ENCODE measurements at places on chromosomes 5 and 9.

DNA sequence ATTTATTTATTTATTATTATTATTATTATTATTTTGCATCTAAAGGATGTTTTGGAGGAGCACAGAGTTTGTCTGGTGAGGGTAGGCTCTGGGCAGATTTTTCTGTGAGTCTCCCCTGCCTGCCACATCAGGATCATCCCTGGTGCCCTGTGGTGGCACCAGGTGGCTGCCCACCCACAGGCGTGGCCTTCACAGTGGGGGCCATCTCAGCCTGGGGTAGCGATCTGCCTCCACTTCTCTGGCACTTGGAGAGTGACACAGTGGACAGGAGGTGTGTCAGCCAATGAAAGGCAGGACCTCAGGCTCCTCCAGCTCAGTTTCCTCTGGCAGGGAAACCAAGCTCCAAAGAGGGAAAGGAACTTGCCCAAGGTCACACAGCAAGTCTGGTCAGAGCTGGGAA, 30.0 kb downstream of the SLC6A7 start:
- no peak for DNase-seq

DNA sequence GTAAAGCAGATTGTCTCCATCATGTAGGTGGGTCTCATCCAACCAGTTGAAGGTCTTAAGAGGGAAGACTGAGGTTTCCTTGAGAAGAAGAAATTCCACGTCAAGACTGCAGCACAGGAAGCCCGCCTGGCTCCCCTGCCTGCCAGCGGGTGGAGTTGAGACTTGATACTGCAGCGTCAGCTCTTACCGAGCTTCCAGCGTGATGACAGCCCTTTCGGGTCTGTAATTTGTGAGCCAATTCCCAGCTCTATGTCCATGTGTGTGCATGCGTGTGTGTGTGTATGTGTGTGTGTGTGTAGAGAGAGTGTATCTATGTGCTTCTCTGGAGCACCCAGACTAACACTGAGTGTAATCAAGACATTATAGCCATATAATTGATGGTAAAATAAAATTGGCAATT, 379.7 kb upstream of the IRX2 start:
- DNase-seq: no peak

- DNase-seq: peak; percentile 34
Measured at GRCh38 chr5:155616779-155617392, 603.3 kb downstream of the KIF4B start.

DNA sequence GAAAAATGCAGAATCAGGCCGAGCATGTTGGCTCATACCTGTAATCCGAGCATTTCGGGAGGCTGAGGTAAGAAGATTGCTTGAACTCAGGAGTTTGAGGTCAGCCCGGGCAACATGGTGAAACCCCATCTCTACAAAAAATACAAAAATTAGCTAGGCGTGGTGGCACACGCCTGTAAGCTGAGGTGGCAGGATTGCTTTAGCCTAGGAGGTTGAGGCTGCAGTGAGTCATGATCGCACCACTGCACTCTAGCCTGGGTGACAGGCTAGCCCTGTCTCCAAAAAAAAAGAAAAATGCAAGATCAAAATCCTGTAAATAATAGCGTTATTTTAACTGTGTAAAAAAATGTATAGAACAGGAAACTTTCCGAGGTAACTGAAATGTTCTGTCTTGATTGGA, 39.4 kb downstream of the RNF44 start:
- DNase-seq: no peak

DNA sequence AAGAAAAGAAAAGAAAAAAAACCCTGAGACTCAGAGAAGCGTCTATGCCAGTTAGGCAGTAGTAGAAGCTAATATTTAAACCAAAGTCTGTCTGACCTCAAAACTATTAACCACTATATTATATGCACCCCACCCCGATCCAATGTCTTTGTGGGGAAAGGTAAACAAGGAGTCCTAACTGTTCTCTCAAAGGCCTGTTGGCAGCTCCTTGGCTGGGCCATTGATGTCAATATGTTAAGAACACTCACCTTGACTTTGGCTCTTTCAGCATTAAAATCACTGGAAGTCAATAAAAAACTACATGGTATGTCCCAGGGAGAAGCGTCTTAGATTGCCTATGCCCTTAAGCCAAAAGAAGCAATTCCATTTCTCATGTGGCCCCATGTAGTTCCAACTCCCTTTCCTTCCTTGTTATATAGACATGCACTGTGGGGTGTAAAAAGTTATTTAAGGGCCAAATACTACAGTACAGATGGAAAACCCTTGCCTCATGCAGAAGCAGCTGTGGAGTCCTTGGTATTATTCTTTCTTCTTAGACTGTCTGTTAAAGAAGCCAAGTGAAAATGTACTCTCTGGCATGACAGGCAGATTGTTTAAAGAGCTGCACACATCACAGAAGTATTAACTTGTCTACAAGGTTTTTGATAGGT, 308.6 kb upstream of the RPS23 start:
- no peak for DNase-seq

DNA sequence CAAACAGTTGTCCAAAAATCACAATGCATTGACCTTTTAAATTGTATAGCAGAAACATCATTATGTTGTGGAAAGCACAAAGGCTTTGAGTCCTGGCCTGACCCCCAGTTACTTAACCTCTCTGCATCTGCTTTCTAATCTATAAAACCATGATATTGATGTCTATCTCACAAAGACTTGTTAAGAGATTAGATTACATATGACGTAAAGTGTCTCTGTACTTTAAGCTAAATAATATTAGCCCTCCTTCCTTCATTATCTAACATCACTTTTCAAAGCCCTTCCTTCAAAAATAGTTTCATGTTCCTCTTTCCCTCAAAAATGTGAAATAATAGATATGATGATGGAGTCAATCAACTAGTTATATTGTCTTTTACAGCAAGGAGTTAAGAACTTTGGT, 3.4 kb downstream of the ADAMTS6 start:
- no peak for DNase-seq

- no peak for DNase-seq
Measured at GRCh38 chr5:108857905-108858304, 110.2 kb downstream of the FER start.

DNA sequence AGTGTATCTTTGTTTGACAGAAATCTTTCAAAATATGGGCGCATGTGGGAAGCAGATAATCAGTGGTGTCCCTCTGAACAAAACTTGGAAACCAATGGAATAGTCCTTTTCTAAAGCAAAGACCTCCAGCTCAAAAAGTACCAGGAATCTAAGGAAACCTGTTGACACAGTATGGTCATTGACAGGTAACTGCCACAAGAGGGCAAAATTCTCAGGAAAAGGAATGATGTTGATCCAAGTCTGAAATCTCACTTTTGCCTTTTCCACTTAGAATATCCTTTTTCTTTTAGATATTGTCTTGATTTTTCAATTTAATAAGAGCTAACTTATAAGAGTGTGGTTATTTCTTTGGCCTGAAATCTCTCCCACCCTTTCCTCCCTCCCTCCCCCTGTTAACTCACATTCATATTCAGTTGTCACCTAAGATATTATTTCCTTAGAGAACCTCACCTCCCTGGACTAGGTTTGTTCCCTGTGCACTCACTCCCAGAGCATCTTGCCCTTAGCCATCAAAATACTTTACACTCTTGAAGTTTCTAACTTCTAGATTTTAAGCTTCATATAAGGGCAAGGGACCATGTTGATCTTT, 59.0 kb upstream of the BARX1 start:
- DNase-seq: no peak

DNA sequence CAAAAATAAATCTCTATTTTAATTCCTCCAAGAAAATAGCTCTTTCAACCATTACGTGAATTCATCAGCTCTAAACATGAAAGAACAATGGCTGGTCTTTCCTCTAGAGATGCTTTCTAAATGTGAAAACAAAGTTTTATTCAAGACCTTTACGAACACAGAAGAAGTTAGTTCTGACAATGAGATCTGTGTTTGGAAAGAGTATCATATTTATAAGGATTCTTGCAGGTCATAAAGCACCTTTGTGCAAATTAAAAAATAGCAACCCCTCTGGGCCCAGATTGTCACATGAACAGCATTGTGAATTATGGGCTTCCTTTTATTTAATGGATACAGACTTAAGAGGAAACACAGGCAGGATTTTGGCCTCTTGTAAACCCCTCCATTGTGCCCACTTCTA, 17.7 kb upstream of the FTMT start:
- no peak for DNase-seq

GRCh38 chr9:21030389-21031035, 928 bp downstream of the HACD4 start:
- no peak for DNase-seq

DNA sequence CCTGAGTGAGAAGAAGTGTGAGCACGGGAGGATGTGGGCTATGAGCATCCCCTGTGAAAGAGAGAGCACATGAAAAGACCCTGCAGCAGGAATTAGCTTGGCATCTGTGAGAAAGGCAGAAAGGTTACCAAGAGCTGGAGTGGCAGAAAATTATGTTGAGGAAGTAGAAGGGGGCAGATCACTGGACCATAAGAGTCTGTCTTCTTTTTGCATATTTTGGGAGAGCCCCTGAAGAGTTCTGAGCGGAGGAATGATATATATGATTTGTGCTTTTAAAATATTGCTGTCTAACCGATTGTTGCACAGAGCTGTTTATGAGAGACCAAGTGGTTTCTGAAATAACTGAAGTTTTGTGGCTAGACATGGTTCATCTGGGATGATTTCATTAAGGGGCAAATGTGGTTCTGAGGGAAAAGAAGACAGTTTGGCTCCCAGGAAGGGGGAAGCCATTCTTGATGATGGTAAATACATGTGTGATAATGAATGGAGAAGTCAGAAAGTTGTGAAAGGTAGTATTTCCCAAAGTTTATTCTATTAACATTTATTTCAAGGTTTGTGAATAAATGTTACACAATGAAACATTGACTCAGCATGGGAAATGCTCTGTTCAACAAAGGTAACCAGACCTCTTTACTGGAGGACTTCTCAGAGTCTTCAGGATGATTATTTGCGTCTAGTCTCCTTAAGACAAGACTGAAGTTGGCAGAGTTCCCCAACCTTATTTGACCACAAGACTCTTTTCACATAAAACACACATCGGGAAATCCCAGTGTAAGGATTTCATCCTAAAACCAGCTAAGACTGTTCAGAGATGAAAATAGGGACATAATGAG, 31.5 kb upstream of the ADRB2 start:
- DNase-seq: no peak

DNA sequence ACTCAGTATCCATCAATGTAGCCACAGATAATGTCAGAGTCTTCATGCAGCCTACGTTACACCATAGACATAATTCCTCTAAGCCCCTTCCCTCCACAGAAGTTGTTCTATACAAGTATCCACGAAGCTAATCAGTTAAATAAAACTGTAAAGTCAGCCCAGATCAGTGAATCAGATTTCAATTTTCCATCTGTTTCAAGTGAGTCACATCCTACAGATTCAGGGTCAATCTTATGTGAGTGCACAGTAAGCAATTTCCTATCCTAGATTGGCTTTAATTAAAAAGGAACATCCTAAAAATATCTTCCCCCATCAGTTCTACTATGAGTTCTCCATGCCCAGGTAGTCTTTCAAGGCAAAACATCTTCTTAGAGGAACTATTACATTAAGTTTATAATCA, 402.5 kb downstream of the EFNA5 start:
- DNase-seq: no peak

DNA sequence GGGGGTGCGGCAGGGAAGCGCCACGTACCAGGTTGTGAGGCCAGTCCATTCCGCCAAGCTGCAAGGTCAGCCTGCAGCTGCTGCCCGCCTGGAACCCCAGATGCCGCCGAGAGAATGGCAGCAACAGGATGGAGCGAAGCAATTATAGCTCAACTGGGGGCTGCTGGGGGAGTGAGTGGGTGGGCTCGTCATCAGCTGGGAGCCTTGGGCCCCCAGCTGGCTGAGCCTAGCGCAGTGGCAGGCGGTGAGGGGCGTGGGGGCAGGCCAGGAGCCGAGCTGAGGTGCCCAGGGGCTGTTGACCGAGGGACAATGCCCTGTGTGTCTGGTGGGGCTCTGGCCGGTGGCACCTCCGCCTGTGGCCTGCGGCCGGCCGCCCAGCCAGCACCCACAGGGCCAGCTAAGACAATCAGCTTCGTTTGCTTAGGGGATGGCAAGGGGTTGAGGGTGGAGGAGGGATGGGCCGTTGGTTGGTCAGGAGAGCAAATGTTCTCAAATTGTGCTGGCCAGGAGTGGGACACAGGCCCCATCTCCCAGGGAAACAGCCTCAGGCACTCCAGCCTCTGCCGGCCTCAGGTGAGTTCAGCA, at the start of gene IL17B:
TSS of gene IL17B (minus strand) at position 116 of the 585 bp plus-strand sequence. CDS start at position 49, 67 bp downstream.
- no peak for DNase-seq

All from stimulated activated CD8-positive, alpha-beta memory T cell treated with anti-CD3 and anti-CD28 coated beads, Interleukin-2, amount 100 ng/mL, for 48 hours (primary cell).